ENCODE measurements at places on chromosomes 2 and 18. TPM values are rescaled to one million over a fixed set of nuclear protein-coding genes. Genes with fewer than 3 reads are reported as not detected.

- no peak for DNase-seq
Observed at GRCh38 chr18:42706618-42707017, 408.9 kb downstream of the RIT2 start.

DNA sequence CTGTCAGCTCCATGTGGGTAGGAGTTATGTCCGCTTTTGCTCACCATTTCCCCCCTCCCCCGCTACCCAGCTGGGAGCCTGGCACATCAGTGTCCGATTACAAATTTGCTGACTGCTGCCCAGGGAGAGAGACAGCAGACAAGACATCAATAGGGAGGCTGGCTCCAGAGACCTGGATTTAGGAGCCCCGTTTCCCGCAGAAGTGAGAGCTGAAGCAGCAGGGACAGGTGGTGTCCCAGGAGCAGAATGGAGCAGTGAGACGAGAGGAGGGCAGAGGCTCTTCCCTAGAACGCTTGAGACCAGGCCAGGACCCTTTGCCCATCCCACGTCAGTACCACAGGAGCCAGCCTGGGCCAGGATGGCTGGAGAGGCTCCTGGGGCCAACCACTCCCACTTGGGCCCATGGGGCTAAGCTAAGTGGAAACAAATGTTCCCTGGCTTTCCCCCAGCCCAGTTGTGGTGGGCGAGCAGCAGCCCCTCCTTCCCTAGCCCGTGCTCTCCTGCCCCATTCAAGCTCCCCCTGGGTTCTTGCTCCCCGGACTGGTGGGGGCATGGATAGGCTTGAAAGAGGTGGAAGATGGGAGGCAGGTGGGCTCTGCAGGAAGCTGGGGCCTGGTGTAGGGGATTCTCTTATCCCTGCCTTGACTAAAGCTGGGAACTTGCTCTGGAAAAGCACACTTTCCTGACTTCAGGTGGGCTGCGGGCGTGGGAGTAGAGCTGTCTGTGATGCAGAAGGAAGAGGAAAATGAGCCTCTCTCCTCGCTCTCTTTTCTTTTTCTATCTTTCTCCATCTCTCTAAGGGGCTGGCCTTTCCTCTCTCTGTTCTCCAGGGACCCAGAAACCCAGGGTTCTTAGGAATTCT, 4.1 kb upstream of the WNT6 start:
- DNase-seq = no peak

DNA sequence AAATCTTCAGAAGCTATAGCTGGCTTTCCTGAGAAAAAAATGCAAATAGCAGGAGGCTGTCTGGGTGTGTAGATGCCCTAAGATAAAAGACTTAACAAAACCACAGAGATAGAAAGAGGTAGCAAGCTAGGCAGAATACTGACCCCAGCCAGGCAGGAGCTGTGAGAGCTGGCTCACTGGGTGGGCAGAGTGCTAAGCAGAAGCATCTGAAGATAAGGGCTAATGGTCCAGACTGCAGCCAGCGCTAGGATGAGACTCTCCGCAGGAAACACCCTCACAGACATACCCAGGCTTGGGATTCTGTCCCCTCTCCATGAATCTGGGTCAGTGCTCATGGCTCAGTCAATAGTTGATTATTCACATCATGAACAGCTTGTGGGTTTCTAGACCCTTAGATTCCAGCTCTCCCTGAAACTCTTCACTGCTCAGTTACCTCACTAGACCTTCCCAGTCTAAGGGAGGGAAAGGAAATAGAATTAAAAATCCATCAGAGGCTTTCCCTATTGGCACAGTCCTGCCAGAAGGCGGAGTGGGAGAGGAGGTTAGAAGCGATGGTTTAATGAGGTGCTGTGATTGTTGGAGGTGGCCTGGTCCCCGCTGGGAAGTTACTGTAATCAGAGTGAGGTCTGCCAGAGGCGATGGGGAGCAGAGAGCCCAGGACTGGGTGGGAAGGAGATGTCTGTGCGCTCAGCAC, 21.4 kb upstream of the CCBE1 start:
- DNase-seq = no peak

- DNase-seq = peak; percentile 52
Observed at GRCh38 chr18:74623047-74623816, 25.6 kb downstream of the ZNF407 start.

GRCh38 chr2:70161069-70161534, 29.7 kb downstream of the C2orf42 start:
- no peak for DNase-seq

The CTNNA2 gene
- not detected for polyA plus RNA-seq

The FASTKD1 gene
- polyA plus RNA-seq = 17.3 TPM

- DNase-seq = no peak
Observed at GRCh38 chr2:120522151-120522751, 176.3 kb downstream of the INHBB start.

DNA sequence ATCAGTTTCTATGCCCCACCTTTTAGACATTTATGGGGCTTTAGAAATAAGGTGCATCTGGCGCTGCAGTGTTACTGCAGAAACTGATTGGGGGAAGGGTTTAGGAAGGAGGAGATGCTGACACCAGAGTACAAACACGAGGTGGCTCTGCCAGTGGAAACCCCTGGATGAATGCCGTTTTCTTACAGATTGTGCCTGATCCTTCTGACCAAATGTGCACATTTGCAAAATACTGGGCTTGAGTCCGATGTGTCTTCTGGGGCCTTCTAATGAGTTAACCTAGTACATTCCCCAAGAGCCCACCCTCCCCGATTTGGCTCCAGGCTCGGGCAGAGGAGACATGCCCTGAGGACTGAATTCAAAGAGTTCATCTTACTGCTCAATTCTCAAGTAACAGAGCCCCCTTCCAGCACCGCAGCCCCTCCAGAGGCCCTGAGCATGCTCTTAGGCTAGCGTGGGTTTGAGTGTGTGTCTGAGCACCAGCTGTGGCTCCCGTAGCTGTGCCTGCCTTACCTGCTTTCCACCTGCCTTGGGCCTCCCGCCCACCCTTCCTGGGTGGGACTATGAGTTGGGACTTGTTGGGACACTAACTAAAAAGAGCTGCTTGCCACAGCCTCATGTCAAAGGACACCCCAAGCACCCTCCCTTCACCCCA, 116.7 kb upstream of the COPS8 start:
- DNase-seq = no peak

DNA sequence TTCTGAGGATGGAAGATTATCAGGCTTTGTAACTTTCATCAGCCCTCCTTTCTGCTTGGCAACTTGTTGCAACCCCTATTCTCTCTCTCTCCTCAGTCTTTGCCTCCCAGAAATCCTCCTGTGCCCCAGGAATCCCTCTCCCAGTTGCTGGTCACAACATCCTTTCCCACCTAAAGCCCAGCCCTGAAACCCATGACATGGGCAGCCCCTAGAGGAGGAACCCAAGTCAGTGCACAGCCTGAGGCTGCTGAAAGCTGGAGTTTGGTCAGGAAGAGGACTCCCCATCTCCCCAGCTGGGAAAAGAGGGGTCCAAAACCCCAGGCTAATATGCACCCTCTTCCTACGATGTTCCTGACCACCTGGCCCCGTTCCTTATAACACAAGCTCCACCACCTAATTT, 29.5 kb downstream of the PKDCC start:
- no peak for DNase-seq

GRCh38 chr2:48339451-48339850, 190.5 kb upstream of the STON1 start:
- DNase-seq = no peak

- DNase-seq = peak; percentile 5
Observed at GRCh38 chr2:190181123-190181669, 118.7 kb upstream of the MSTN start.

The KCNJ13 gene
- polyA plus RNA-seq = not detected

All from naive thymus-derived CD8-positive, alpha-beta T cell (primary cell).